Activated CD4-positive, alpha-beta T cell treated with anti-CD3 and anti-CD28 coated beads, Interleukin-10, Interleukin-2, amounts not matched to agents 100 ng/mL and 50 ng/mL, durations not matched to agents 16 hours and 8 hours (primary cell): ENCODE measurements at places on chromosomes 1 and 21.

DNA sequence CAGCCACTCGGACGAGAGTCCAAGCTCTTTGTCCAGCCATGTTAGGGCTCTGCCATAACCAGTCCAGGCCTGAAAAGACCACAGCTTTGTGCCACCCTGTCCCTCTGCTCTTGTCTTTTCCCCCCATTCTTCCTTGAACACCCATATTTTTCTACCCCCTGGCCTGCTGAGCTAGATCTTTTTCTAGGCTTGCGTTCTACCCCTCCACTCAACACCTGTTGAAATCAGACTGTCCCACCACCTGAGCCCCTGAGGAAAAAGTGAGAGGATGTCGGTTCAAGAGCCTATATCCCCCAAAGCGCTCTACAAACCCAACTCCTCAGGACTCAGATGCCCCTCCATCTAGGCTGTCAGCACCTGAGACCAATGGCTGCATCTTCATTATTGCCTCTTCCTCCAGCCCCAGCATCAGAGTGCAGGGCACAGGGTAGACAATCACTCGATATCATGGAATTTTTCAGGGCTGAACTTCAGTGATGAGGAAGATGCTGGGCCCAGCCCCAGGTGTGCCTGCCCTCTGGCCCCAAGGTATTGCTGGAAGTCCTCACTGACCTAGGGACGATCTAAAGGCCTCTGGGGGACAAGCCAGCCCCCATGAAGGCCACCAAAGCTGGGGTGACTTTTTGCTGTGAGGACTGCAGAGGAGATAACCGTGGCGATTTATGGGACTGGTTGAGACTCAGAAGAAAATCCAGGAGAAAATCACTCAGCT lies 75.3 kb downstream of the CD247 start:
- DNase-seq: no peak

- no peak for DNase-seq
Measured at GRCh38 chr1:168093616-168094015, 43.1 kb downstream of the GPR161 start.

DNA sequence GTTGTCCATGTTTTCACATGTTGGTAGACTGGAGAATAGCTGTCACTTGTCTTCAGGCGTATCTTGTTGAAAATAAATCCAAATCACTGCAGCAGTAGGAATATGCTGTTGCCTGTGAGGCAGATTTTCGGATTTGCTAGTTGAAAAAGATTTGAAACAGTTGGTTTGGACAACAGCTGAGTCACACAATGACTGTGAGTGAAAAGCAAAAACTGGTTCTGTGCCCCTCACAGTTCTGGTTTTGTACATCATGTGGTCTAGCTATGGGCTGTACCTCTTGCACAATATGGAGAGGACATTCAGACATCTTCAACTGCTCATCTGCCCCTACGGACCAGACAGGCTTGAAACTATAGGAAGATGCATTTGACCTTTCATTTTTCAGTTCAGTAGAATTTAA lies 1.8 kb downstream of the ARF1 start:
- DNase-seq: peak; percentile 73

GRCh38 chr21:44611551-44611950 lies 328 bp upstream of the KRTAP10-8 start:
- DNase-seq: no peak

DNA sequence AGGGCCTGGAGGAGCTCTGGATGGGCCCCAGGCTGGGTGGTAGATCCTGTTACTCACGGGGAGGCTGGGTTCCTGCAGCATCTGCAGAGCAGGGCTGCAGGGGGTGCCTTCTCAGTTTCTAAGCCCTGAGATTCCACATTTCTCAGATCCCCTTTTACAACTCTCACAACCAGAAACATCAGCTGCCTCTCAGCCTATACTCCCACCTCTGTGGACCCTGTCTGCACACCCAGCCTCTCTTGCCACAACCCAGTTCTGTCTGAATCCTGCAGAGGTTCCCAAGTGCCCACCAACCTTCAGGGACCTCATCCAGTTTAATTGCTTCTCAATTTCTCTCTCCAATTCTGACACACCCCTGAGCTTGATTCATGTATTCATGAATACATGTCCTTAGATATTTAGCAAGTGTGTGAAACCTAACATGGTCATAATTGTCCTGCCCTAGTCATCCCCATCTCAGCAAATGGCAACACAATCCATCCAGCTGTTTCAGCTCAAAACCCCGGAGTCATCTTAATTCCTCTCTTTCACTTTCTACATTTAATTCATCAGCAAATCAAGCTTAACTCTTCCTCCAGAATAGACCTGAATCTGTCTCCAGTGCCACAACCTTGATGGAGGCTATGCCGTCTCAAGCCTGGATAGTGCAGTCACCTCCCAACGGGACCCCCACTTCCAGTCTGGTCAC lies 57.0 kb upstream of the NEK2 start:
- no peak for DNase-seq

- peak; percentile 23 for DNase-seq
Measured at GRCh38 chr1:43847290-43847689, 86.3 kb upstream of the ARTN start.

DNA sequence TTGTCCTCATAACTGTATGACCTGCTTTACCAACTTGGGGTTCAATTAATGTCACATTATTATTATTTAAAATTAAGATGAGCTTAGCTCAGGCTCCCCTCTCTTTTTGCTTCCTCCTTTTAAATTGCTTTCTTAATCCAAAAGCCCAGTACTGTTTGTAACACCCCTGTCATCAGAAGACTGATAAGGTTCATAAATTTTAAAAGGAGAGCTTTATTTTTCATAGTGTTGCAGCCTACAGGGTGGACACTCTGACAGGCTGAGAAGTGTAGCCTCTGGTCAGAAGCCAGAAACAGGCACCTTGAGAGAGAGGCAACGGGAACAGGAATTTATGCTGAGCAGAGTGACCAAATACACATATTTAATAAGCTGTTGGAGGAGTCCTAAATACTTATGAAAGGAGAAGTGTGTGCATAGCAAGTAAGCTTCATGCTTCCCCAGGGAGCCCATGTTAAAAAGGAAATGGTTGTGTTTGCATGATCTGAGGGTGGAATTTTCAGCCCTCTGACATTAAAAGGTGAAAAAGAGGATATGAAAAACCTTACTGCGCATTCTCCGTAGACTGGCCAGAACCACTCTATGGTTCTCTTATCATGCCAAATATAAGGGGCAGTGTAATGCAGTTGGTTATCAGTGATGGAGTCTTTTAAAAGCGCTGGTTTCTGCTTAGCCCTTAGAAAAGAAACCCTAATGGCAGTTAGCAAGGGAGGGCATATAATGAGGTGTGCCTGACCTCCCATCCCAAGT lies 30.5 kb upstream of the FGGY start:
- no peak for DNase-seq

- no peak for DNase-seq
Measured at GRCh38 chr1:4265836-4266235, 365.8 kb upstream of the C1orf174 start.

DNA sequence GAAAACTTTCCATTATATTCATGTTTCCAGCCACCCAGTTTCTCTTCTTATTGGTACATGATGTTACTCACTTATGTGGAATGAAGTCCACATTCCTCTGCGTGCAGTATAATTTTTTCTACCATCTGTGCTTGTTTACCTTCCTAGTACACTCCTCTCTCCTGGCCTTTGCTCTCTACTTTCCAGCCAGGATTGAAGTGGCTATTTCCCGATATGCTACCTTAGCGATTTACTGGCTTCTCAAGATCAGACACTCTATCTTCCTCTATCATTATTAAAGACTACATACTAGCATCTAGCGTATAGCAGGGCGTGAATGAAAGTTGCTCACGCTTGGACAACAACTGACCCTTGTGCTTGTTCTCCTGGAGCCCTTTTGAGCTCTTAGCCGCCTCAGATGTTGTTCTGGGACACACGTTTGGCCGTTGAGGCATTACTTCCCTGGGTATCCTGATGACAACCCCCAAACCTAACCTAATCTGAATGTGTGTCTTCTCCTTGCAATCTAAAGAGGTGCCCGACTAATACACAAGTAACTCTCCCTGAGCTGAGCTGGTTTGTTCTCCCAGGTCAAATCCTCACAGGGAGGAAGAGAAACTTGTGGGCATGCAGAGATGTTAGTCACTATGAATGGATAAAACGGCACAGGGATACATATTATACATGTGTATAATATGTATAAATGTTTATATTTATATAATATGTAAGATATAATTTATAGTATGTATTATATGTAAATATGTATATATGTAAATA lies 13.4 kb upstream of the MTARC2 start:
- no peak for DNase-seq

- DNase-seq: no peak
Measured at GRCh38 chr1:179767177-179767581, 24.1 kb downstream of the FAM163A start.

DNA sequence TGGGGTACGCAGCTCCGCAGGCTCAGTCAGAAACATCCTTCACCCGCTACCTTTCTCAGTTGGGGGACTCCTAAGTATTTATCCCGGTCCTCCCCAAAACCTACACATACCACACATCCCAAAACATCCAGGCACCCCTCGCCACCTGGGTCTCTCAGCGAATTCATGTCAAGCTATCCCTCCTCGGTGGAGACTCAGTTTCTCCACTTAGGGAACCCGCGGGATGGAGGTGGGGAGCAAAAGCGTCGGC lies 1.3 kb upstream of the ZBTB7B start:
- DNase-seq: no peak
